ENCODE measurements at places on chromosomes 7 and 10.

- no peak for DNase-seq
Observed at GRCh38 chr10:129759214-129760002, 204.7 kb downstream of the EBF3 start.

DNA sequence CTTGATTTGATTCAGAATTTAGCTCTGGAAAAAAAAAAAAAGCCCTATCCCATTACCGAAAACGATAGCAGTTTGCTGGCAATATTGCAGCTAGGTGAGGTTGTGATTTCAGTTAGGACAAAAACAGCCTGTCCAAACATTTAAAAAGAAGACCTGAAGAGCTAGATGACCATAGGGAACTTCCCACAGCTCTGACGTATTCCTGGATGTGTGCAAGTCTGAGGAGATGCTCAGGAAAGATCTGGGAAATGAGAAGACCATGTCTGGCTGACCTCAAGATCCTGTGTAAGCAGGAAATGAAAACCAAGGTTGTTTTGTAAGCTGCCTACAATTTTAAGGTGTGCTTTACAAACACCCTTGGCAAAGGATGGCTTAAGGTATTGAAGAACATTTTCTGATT, 88.7 kb downstream of the RAMP3 start:
- no peak for DNase-seq

GRCh38 chr7:23462846-23463245, 7.4 kb downstream of the IGF2BP3 start:
- DNase-seq, result peak; percentile 42

- peak; percentile 78 for DNase-seq
Observed at GRCh38 chr7:134420424-134421125, 38.3 kb downstream of the AKR1B1 start.

DNA sequence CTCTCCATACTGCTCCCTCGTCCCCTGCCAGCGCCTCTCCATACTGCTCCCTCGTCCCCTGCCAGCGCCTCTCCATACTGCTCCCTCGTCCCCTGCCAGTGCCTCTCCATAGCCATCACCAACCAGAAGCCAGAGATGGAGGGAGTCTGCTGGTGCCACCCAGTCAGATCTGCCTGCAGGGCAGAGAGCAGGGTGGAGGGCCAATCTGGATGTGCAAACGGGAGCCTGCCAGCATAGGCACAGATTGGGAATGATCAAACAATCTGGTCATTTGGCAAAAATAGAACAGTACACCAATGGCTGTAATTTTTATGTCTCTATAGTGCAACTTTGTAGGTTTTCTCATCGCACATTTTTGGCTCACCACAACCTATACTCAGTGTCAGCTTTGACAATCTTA, 76.9 kb upstream of the LRRC4 start:
- no peak for DNase-seq

DNA sequence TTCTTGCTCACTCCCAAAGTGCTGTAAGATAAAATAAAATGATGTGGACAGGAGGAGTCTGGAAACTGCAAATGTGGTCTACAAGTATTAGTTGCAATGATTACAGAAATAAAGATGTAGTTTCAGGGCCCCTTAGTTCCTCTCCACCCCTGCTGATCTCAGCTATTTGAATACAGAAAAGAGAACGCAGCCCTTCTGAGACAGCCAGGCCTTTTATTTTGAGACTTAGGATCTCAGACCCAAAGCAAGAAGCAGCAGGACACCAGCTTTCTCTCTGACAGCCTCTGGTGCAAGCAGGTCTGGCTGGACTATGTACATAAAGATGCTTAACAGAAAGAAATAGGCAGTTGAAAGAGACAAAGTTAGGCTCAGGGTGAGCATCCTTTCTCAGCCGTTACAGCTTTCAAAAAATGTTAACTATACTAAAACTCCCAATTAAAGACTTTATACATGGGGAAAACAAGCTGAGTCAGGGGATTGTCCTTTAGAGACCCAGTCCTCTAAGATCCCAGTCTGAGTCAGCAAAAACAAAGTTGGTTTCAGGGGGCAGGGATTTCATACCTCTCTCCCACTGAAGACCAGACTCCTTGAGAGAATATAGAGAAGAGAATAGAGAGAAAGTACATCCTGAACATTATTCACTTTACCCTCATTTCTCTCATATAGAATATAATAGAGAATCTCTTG, 220.4 kb downstream of the TMEM178B start:
- no peak for DNase-seq

- no peak for DNase-seq
Observed at GRCh38 chr7:157970744-157971143, 616.9 kb downstream of the PTPRN2 start.

DNA sequence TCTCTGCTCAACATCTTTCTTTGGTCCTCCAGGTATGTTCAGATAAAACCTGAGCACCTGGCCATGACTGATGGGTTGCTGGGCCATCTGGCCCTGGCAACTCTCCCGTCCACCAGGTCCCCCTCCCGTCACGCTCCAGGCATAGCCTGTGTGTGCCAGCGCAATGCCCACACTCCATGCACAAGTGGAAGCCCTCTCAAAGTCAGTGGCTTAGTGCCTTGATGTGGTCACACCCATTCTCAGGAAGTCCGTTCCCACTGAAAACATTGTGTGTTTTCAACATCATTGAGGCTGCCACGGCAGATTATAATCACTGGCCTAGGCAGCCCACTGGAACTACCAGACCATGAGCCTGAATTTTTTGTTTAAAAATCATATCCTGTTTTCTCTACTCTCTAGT, 170.6 kb upstream of the LANCL2 start:
- no peak for DNase-seq

DNA sequence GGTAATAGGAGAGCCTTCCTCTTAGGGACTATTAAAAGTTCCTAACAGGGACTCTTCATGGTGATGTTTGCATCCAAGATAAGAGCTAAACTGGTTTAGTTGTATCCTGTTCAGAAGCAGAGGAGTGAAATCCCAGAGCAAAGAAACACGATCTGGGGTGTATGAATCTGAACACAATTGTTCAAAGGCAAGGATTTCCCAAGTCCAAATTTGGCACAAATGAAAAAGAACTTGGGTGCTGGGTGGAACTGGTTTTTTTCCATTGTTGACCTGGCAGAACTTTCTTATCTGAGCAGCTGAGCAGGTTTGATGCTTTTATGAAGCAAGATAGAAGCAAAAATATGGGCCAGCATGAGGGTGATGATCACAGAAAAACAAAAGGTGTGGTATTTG, 6.0 kb downstream of the AGFG2 start:
- DNase-seq, result no peak

GRCh38 chr10:99938563-99938962, 71.2 kb downstream of the DNMBP start:
- no peak for DNase-seq

- peak; percentile 18 for DNase-seq
Observed at GRCh38 chr10:100148353-100149211, 37.2 kb downstream of the ERLIN1 start.
